Esophagus squamous epithelium (tissue), 5 donors: ENCODE measurements at places on chromosomes 3 and 15.

- no peak for DNase-seq
These were observed 156.5 kb upstream of the SLC2A2 start for GRCh38 chr3:171183042-171183441.

GRCh38 chr15:74428970-74429780 lies 4.6 kb downstream of the SEMA7A start:
- no peak for DNase-seq

DNA sequence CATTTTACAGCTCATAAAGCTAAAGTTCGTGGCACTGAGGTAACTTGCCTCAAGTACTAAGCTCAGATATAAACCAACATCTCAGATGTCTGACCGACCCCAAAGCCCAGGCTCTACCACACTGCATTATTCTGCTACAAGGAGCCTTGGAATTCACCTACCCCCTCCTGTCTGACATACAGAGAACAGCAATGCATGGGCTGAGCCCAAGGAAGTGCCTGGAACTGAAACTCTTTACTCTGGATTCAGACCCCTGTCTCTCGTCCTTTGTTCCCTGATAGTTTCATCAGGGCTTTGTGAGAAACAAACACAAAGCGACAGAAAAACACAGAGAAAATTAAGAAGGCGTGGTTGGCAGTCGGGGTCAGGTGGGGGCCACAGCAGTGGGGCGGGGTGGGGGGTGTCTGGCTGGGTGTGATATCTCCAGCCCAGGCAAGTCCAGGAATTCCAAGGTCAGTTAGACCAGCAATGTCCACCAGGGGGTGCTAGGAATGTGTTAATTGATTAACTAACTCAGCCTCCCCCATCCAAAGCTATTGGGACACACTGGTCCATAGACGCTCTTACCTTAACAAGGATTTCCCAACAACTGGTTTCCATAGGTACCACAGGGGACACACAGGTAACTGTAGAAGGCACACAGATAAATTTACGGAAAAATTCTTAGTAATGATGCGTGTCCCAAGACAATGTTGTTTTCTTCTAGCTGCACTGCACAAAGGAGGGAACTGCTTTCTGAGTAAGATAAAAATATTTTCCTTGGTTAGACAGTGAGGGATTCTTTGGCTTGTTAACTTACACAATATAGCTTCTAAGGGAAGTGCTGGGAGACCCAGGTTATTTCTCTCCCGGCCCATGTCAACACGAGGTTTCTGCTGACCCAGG lies 18.8 kb upstream of the SSUH2 start:
- no peak for DNase-seq

DNA sequence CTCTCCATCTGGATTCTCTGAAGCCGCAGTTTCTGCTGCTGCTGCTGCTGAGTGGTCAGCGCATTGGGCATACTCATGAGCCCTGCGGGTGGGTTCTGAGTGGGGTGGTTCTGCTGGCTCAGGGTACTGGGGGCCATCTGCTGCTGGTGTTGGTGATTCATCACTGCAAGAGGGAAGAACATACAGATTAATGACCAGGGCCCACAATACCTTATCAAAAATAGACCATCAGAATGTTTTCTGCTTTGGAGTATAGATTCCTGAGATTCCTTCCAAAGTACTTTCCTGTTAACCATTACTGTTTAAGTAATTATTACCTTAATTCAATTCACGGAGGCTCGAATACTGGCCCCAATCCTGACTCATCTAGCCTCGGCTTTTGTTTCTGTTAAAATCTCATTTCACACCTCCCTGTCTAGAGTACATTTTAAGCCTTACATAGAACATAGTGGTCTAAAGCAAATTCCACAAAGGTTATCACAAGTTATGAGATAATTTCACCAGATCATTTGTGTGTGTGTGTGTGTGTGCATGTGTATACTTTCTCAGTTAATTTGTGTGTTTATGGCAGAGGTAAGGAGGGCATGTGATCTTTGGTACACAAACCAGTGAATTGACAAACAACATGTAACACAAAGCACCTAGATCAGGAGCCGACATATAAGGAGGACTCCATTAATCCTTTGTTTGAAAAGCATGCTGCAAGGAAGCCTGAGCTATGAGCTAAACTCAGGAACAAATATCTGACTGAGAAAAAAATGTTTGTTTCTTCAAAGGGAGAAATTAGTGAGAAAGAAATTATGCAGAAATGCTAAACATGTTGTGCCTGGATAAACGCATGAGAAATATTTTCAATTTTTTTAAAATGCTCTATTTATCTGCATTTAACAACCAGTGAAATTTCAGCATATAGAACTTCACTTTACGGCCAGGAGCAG lies 68.1 kb downstream of the TM4SF4 start:
- DNase-seq = no peak

GRCh38 chr3:65493371-65493882 lies 545.3 kb downstream of the MAGI1 start:
- DNase-seq = no peak

DNA sequence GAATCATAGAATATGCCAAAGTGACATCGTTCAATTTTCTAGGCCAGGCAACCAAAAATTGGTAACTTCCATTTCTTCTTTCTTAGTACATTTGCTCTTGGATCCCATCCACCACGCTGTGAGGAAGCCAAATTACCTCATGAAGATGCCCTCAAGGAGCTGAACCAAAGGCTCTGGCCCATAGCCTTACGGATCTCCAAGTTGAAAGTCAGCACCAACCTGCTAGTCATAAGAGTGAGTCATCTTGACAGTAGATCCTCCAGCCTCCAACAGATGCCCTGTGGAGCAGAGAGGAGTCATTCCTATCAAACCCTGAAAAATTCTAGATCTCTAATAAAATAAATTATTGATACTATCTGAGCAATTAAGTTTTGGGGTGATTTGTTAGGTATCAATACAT lies 322.5 kb upstream of the COL8A1 start:
- DNase-seq = no peak

DNA sequence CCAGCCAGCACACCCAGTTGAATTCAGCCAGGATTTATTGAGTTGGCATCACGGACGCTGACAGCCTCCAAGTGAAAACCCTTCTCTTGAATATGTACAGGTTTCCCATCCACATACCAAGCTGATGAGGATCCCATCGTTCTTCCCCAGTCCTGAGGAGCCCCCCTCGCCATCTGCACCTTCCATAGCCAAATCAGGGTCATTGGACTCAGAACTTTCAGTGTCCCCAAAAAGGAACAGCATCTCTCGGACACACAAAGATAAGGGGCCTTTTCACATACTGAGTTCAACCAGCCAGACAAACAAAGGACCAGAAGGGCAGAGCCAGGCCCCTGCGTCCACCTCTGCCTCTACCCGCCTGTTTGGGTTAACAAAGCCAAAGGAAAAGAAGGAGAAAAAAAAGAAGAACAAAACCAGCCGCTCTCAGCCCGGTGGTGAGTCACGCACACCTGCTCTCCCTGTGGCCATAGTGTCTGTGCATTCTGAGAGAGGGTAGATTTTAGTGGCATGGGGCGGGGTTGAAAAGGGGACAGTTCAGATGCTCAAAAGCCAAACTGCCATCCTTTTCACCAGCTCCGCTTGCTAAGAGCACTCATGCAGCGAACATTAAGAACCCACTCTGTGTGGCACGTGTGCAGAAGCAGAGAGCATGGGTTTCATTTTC lies 51.2 kb downstream of the KLHL25 start:
- no peak for DNase-seq

GRCh38 chr3:172919297-172919683 lies 168.8 kb downstream of the ECT2 start:
- DNase-seq = no peak

DNA sequence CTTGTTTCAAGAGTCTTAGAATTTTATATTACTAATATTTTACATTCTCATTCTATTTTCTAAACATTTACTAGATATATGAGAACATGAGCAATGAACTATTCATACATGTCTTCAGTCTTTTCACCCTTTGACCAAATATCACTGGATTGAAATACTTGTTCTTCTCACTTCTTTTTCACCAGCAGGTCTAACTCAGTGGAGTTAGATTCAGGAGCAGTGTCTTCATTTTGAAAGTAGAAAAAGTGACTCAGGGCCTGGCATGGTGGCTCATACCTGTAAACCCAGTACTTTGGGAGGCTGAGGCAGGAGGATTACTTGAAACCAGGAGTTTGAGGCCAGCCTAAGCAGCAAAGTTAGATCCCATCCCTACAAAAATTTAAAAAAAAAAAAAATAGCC lies 70.8 kb downstream of the USP13 start:
- DNase-seq = no peak

DNA sequence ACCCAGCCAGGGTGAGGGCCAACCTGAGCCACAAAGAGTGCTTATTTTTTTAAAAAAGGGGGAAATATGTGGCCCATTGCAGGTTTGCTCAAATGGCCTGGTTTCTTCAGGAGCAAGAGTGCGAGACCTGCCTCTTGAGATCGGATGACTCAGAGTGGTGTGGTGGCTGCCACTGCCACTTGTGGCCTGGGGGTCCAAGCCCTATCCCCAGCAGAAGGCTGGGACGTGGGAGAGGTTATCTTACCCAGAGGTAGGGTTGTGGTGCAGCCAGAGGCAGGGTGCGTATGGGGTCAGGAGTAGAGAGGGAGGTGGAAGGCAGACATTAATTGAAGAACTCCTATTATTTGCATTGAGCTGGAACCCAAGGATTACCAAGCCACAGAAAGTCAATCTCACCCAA lies 83.2 kb upstream of the SMAD3 start:
- no peak for DNase-seq

DNA sequence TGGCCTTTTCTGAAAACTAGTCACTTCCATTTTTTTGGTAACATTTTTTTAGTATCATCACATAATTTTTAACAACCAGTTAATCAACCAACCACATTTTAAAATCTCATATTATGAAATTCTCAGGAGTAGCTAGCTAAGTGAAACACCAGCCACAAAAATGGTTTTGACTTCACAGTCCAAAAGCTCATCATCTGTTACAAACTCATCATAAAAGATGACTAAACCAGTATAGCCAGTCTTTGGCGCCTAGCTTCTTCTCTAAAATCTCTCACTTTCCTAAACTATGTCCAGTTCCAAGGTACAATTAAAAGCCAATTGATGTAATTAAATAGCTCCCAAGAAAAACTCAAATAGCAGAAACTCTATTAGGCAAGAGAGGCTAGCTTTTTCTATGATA lies 88.2 kb upstream of the ZNF385D start:
- DNase-seq = no peak

DNA sequence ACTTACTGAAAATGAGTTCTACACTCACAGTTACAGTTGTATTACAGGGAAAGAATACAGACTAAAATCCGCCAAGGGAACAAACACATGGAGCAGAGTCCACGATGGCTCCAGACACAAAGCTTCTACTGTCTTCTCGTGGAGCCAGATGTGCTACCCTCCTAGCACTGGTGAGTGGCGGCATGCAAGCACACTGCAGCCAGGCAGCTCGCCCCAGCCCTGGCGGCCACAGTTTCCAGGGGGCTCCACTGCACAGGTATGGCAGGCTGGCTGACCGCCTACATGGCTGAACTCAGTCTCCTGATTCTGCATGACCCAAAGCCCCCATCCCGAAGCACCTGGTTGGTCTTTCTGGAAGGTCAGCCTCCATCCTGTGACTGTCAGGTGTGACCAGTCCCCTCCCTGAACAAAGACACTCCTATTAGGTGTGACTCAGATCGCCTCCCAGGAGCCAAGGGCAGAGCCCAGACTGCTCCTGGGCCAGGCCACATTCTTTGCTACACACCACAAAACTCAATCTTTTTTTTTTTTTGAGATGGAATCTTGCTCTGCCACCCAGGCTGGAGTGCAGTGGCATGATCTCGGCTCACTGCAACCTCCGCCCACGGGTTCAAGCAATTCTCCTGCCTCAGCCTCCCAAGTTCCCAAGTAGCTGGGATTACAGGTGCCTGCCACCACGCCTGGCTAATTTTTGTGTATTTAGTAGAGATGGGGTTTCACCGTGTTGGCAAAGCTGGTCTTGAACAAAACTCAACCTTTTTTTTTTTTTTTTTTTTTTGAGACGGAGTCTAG lies 51.5 kb downstream of the CFAP92 start:
- no peak for DNase-seq

- no peak for DNase-seq
These were observed 52.8 kb upstream of the FAM98B start for GRCh38 chr15:38401106-38401505.

GRCh38 chr15:94478763-94479162 lies 247.4 kb downstream of the MCTP2 start:
- no peak for DNase-seq

DNA sequence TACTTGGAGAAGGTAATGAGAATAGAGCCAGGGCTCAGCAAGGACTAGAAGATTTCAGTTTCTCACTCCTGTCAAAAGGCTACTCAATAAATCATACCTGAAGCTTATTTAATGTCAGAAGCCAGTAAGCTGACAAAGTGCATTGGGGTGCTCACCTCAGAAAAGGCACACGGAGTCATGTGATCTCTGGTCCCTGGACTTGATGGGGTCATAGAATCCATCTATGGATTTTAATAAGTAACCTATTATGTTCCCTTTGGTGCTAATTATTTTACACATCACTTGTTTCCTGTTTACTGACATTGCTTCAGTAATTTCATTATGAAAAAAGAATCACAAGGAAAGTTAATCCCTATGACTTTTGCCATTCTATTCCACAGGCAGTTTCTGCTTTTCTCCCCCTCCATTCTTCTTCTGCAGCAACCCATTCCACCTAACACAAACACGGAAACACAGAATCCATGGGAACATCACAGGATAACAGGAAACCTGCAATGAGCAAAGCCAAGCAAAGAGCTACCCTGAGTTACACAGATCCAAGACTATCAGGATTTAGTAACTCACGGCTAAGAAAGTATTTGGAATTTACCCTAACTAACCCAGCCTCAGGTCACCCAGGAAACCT lies 159.6 kb downstream of the MEIS2 start:
- no peak for DNase-seq

DNA sequence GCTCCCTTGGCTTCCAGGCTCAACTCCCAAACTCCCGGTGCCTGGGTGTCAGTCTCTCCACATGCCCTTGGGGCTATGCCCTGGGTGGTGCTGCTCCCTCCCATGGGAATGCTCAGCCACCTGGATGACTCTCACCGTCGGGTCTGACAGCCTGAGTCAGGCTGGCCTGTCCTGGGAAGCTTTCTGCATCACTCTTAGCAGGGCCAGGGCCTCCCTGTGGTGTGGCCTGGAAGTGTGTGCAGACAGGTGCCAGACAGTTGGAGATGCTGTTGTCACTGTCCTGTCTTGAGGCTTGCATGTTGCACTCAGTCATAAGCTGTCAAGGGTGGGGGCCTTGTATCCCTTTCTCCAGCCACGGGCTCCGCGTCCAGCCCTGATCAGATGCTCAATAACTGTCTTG lies 71.7 kb downstream of the GABRG3 start:
- no peak for DNase-seq

GRCh38 chr3:13792051-13792490 lies 87.8 kb downstream of the WNT7A start:
- no peak for DNase-seq

GRCh38 chr3:48186631-48187300 lies 1.5 kb downstream of the CDC25A start:
- no peak for DNase-seq

DNA sequence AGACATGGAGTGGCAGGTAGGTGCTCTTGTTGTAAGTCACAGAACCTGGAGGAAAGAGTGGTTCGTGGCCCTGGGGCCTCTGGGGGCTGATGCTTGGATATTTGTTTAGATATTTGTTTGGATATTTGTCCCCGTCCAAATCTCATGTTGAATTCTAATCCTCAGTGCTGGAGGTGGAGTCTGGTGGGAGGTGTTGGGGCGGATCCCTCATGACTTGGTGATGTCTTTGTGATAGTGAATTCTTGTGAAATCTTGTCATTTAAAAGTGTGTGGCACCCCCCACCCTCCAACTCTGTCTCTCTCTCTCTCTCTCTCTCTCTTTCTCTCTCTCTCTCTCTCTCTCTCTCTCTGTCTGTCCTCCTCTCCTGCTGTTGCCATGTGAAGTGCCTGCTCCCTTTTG lies 122.4 kb downstream of the LPP start:
- DNase-seq = no peak

GRCh38 chr3:187104342-187104741 lies 35.0 kb downstream of the RPL39L start:
- DNase-seq = no peak
